ENCODE measurements at places on chromosomes 3 and 15.

DNA sequence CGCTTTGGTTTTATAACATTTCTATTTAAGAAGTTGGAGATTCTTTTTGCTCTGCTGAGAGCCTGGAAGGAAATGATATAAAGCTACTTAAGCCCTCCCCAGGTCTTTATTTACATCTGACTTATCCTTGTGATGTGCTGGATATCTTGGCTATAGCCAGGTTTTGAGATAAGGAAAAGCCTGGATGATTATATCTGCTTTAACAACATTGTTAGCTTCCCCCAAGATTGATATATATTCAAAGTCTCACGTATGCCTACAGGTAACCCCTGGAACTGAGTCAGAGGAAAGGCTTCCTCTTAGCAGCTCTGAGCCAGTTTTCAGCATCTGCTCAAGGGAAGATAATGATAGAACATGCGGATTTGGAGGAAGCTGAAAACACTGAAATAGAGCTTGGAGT lies 61.5 kb upstream of the CRBN start:
- DNase-seq, result no peak

- no peak for DNase-seq
Measured at GRCh38 chr3:2706836-2707210, 403.4 kb downstream of the IL5RA start.

GRCh38 chr15:41648770-41649169 lies 11.4 kb upstream of the MGA start:
- no peak for DNase-seq

GRCh38 chr3:101865751-101866509 lies 16.6 kb downstream of the NFKBIZ start:
- no peak for DNase-seq

DNA sequence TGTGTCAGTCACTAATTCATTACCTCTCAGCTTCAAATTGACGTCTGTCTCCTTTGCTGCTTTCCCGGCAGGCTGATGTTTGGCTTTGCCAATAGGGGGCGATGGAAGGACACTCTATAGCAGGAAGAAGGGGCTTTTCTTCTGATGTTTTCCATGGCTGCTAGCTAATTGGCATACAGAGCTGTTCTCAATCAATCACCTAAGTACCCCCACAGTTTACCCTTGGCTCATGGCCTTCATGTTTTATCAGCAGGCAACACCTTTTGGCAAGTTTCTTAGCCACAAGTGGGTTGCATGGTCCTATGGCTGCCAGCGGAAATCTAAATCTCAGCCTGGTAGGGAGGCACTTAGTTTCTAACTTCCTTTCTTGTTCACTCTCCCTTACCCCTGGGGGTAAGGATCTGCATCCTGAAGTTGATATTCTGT lies 45.0 kb downstream of the ESYT3 start:
- DNase-seq, result peak; percentile 27

- no peak for DNase-seq
Measured at GRCh38 chr15:70710714-70711113, 52.6 kb downstream of the UACA start.

GRCh38 chr3:177473184-177473583 lies 275.9 kb upstream of the TBL1XR1 start:
- DNase-seq, result no peak

GRCh38 chr3:37943631-37944314 lies 46.8 kb upstream of the VILL start:
- DNase-seq, result no peak

- no peak for DNase-seq
Measured at GRCh38 chr15:68217341-68217740, 12.2 kb downstream of the CLN6 start.
